ENCODE measurements at places on chromosomes 6 and 20. TPM values are rescaled to one million over a fixed set of nuclear protein-coding genes. Genes with fewer than 3 reads are reported as not detected.
A peak's percentile ranks its signal among the peaks of the same experiment; 100 is the strongest.

DNA sequence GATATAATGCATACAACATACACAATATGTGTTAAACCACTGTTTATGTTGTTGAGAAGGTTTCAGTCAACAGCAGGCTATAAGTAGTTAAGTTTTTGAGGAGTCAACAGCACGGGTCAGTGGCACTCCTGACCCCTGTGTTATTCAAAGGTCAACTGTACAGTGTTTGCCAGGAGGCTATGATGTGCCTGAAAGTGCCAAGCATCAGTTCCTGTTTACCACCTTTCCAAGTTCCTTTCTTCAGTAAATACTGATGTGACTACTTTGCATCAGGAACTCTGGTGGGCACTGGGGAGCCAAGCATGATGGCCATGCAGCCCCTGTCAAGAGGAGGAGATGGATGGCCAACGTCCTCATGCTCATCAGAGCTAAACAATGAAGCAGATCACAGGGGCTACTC is 224.4 kb upstream of the EXOC2 start:
- H3K4me3 ChIP-seq, result no peak overlapping the region
- no peak for DNase-seq
- H3K36me3 ChIP-seq, result no peaks in the 10 kb centered on the region
- no peak overlapping the region for H3K27ac ChIP-seq
- H3K4me1 ChIP-seq, result no peaks in the 10 kb centered on the region
- peaks cover 5% of the 10 kb centered on the region for H3K27me3 ChIP-seq

SMOC2 gene
- 17.4 TPM for total RNA-seq

RHAG gene
- total RNA-seq, result 0.89 TPM

GRCh38 chr6:133358574-133359150 is 117.5 kb downstream of the EYA4 start:
- no peaks in the 10 kb centered on the region for H3K27me3 ChIP-seq
- DNase-seq, result no peak
- H3K4me3 ChIP-seq, result no peak overlapping the region
- no peaks in the 10 kb centered on the region for H3K4me1 ChIP-seq
- no peaks in the 10 kb centered on the region for H3K36me3 ChIP-seq

- H3K27me3 ChIP-seq, result no peaks in the 10 kb centered on the region
- H3K4me1 ChIP-seq, result peaks cover 41% of the 10 kb centered on the region
- H3K36me3 ChIP-seq, result peaks cover 38% of the 10 kb centered on the region
Observed at GRCh38 chr20:59031564-59032022, 542 bp downstream of the ATP5F1E start.

PRICKLE4 gene
- total RNA-seq, result 3.6 TPM

FNDC11 gene
- 0.36 TPM for total RNA-seq

KIAA0408 gene
- total RNA-seq, result 1.7 TPM

- no peak overlapping the region for H3K27ac ChIP-seq
- H3K36me3 ChIP-seq, result no peaks in the 10 kb centered on the region
- no peaks in the 10 kb centered on the region for H3K27me3 ChIP-seq
- H3K4me3 ChIP-seq, result no peak overlapping the region
Observed at GRCh38 chr6:105592329-105592728, 189.4 kb upstream of the PREP start.

- H3K27me3 ChIP-seq, result peaks cover 2% of the 10 kb centered on the region
- no peak overlapping the region for H3K4me3 ChIP-seq
- peaks cover 8% of the 10 kb centered on the region for H3K4me1 ChIP-seq
- DNase-seq, result no peak
Observed at GRCh38 chr20:25991051-25991755, 294.6 kb upstream of the ZNF337 start.

GRCh38 chr6:95530176-95530819 is 47.0 kb upstream of the MANEA start:
- DNase-seq, result no peak
- H3K4me1 ChIP-seq, result no peaks in the 10 kb centered on the region
- H3K27me3 ChIP-seq, result no peaks in the 10 kb centered on the region
- H3K36me3 ChIP-seq, result no peaks in the 10 kb centered on the region

DNA sequence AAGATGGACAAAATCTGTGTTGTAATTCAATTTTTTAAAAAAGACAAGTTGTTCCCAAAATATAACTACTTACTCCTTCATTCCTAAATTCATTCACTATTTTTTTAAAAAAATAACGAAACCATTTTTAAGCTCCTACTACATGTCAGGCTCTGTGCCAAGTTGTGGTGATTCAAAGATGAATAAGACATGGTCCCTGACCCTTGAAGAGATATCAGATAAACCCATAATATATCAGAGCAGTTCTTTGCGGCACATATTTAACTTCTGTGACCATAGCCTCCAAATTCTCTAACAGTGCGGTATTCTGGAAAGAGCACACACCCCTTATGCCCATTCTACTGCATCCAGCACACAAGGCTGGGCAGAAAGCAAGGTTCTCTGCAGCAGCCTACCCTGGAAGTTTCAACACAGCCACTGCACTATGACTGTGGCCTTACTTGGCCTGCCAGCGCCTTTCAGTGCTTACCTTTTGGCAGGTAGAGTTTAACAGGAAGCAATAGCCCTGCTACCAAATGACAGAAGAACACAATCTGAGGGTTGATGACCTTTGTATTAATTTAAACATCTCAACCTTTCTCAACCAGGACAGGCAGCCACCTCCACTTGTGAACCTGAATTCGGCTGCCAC is 406.5 kb downstream of the BTBD9 start:
- no peaks in the 10 kb centered on the region for H3K27me3 ChIP-seq
- H3K36me3 ChIP-seq, result no peaks in the 10 kb centered on the region
- no peak for DNase-seq
- no peaks in the 10 kb centered on the region for H3K4me1 ChIP-seq
- H3K27ac ChIP-seq, result no peak overlapping the region

DNA sequence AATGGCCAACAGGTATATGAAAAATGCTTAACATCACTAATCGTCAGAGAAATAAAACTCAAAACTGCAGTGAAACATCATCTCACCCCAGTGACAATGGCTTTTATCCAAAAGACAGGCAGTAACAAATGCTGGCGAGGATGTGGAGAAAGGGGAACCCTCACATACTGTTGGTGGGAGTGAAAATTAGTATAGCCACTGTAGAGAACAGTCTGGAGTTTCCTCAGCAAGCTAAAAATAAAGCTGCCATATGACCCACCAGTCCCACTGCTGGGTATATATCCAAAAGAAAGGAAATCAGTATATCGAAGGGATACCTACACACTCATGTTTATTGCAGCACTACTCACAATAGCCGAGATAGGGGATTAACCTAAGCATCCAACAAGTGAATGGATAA is 23.4 kb upstream of the INSM1 start:
- no peaks in the 10 kb centered on the region for H3K36me3 ChIP-seq
- H3K4me1 ChIP-seq, result no peaks in the 10 kb centered on the region
- H3K27ac ChIP-seq, result no peak overlapping the region
- H3K27me3 ChIP-seq, result peaks cover 3% of the 10 kb centered on the region
- no peak overlapping the region for H3K4me3 ChIP-seq
- DNase-seq, result no peak

GRCh38 chr20:55140631-55141030 is 665.2 kb downstream of the DOK5 start:
- peaks cover under 1% of the 10 kb centered on the region for H3K4me1 ChIP-seq
- no peaks in the 10 kb centered on the region for H3K27me3 ChIP-seq
- H3K27ac ChIP-seq, result no peak overlapping the region
- H3K4me3 ChIP-seq, result no peak overlapping the region
- no peaks in the 10 kb centered on the region for H3K36me3 ChIP-seq

- H3K4me1 ChIP-seq, result peaks cover 62% of the 10 kb centered on the region
- peak overlapping the region; percentile 80 for H3K27ac ChIP-seq
- peaks cover 38% of the 10 kb centered on the region for H3K36me3 ChIP-seq
- no peak for DNase-seq
Observed at GRCh38 chr20:50136822-50137599, 16.5 kb downstream of the PEDS1 start.

GRCh38 chr6:135323202-135323668 is 142.1 kb downstream of the MYB start:
- no peak for DNase-seq
- no peak overlapping the region for H3K27ac ChIP-seq
- no peaks in the 10 kb centered on the region for H3K4me1 ChIP-seq
- H3K36me3 ChIP-seq, result no peaks in the 10 kb centered on the region
- H3K27me3 ChIP-seq, result no peaks in the 10 kb centered on the region

- H3K27me3 ChIP-seq, result no peaks in the 10 kb centered on the region
- DNase-seq, result no peak
- H3K4me3 ChIP-seq, result peak overlapping the region; percentile 37
- peaks cover 21% of the 10 kb centered on the region for H3K4me1 ChIP-seq
- H3K27ac ChIP-seq, result peak overlapping the region; percentile 53
- no peaks in the 10 kb centered on the region for H3K36me3 ChIP-seq
Observed at GRCh38 chr6:136037876-136038460, 186.5 kb downstream of the PDE7B start.

DNA sequence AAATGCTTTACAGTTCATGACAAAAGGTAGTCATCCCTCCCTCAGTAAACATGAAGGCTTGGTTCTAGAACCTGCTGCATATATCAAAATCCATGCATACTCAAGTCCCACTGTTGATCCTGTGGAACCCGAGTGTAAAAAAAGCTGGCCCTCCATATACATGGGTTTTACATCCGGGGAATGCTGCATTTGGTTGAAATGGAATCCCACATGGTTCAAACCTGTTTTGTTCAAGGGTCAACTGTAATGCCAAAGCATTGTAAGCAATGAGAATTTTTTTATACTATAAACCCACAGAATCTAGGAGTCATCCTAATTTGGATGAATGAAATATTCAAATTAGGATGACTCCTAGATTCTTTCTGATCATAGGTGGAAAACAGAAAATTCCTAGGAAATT is 5.9 kb upstream of the HDAC2 start:
- no peaks in the 10 kb centered on the region for H3K36me3 ChIP-seq
- DNase-seq, result no peak
- H3K4me3 ChIP-seq, result no peak overlapping the region

TRIM10 gene
- 1.3 TPM for total RNA-seq

MOG gene
- total RNA-seq, result not detected

GRCh38 chr6:134308800-134309199 is 9.1 kb downstream of the SGK1 start:
- no peaks in the 10 kb centered on the region for H3K27me3 ChIP-seq
- no peaks in the 10 kb centered on the region for H3K36me3 ChIP-seq
- no peak for DNase-seq
- no peak overlapping the region for H3K27ac ChIP-seq
- H3K4me1 ChIP-seq, result no peaks in the 10 kb centered on the region

OOEP gene
- not detected for total RNA-seq

DNA sequence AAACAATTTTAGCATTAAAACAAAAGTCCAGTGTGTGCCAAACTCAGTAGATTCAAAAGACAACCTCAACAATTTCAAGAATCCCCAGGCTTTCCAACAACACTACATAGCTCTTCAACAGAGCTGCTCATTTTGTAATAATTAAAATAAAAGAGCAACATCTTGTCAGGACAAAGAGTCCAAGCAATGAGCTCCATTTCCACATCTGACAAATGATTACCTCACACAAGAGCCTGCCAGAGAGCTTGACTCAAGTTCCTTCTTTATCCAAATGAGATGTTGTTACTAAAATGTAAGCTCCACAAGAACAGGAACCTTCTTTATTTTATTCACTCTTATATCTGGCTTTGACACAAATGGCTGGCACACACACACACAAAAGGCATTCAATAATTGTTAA is 449.8 kb downstream of the HACE1 start:
- DNase-seq, result no peak
- no peaks in the 10 kb centered on the region for H3K27me3 ChIP-seq
- H3K36me3 ChIP-seq, result no peaks in the 10 kb centered on the region
- no peak overlapping the region for H3K4me3 ChIP-seq
- no peak overlapping the region for H3K27ac ChIP-seq
- H3K4me1 ChIP-seq, result no peaks in the 10 kb centered on the region

MYLIP gene
- total RNA-seq, result 33.3 TPM

MCUR1 gene
- total RNA-seq, result 30.7 TPM

DNA sequence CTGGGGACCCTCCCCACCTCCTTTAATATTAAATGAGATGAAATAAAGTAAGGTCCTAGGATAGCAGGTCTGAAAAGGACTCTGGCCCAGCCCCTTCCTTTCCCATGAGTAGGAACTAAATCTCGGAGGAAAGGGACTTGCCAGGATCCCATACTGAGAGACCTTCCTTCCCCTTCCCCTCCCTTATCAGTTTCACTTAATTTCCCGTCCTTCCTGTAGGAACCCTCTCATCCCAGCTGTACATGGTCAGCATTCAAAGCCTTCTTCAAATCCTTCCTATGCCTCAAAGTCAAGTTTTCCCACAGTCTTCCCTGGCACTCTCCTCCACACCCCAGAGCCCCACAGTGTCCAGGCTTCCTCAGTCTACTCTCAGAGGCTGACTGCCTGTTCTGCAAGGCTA is 71.3 kb upstream of the MYL9 start:
- no peak for DNase-seq
- H3K36me3 ChIP-seq, result no peaks in the 10 kb centered on the region
- H3K4me1 ChIP-seq, result peaks cover 92% of the 10 kb centered on the region
- H3K4me3 ChIP-seq, result no peak overlapping the region
- no peaks in the 10 kb centered on the region for H3K27me3 ChIP-seq
- no peak overlapping the region for H3K27ac ChIP-seq

- H3K27me3 ChIP-seq, result no peaks in the 10 kb centered on the region
- H3K27ac ChIP-seq, result peak overlapping the region; percentile 39
- H3K4me1 ChIP-seq, result peaks cover 10% of the 10 kb centered on the region
- DNase-seq, result peak; percentile 89
- peak overlapping the region; percentile 62 for H3K4me3 ChIP-seq
Observed at GRCh38 chr6:31580807-31581433, 1.3 kb downstream of the LTB start.
